Stimulated activated CD4-positive, alpha-beta T cell treated with anti-CD3 and anti-CD28 coated beads, Interleukin-2, amount 100 ng/mL, for 24 hours (primary cell): ENCODE measurements at places on chromosomes 6 and 20.
A peak's percentile ranks its signal among the peaks of the same experiment; 100 is the strongest.

DNA sequence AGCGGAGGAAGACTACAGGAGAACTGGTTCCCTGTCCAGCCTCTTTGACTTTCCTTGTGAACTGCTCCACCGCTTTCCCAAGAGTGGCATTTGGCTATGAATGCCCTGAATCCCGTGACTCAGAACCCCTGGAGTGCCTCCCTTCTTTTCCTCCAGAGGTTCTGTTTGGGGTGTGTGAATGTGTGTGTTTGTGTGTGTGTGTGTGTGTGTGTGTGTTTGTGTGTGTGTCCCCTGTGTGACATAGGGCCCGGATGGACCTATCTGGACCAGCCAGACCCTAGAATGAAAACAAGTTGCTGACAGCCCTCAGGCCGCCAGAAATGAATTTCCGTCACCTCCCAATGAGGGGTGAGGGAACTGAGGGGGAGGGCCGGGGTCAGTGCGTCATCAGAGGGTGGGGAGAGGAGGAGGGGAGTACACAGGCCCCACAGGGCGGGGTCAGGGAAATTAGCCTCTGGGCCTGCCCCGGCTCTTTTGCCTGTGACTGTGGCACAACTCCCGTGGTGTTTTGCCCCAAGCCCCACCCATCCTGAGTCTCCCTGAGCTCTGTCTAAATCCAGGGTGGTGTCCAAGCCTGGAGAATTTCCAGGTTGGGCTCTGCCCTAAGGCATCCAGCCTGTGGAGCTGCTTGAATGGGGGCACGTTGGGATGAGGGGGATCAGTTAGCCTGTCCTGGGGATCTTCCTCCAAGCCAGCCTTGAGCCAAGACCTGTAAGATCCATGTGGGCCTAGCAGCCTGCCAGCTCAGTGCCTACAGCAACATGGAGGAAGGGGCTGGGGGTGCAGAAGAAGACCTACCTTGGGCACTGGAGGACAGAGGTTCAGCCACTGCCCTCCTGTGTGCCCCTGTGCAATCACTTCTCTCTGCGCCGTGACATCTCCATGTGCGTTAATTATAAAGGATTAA lies 15.2 kb upstream of the MRPS18A start:
- no peak for DNase-seq

GRCh38 chr6:136225496-136225895 lies 24.6 kb downstream of the MTFR2 start:
- DNase-seq, result peak; percentile 24

DNA sequence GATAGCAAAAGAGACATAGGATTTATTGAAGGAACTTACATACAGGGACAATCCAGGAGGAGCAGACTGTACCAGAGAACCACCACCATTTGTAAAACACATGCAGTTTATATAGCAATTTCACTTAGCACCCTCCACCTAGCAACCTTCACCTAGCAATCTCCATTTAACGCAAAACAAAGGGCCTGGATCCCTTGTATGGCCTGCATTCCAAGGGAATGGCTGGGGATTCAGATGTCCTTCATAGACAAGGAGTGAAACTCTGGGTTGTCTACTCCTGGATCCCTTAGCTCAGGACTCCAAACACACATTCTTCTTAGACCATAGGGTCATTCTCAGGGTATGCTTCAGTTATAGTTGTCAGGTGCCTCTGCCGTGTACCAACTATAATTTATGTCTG lies 1324.9 kb downstream of the HACE1 start:
- DNase-seq, result no peak

- no peak for DNase-seq
These were observed 33.9 kb downstream of the EDN1 start for GRCh38 chr6:12324099-12324498.
